ENCODE measurements at places on chromosomes 13 and 19.

DNA sequence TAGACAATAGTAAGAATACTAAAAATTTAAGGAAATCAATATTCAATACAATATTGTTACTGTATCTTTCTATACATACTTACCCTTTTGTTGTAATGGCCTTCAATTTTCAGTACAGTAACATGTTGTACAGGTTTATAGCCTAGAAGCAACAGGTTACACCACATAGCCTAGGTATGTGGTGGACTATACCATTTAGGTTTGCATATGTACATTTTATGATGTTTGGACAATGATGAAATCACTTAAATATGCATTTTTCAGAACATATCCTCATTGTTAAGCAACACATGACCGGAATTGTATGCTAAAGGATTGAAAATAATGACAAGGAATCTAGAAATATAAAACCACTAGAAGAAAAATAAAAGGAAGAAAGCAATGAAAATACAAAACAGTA lies 611.4 kb downstream of the DACH1 start:
- DNase-seq = no peak

GRCh38 chr13:103218253-103218652 lies 152.0 kb upstream of the SLC10A2 start:
- DNase-seq = no peak

DNA sequence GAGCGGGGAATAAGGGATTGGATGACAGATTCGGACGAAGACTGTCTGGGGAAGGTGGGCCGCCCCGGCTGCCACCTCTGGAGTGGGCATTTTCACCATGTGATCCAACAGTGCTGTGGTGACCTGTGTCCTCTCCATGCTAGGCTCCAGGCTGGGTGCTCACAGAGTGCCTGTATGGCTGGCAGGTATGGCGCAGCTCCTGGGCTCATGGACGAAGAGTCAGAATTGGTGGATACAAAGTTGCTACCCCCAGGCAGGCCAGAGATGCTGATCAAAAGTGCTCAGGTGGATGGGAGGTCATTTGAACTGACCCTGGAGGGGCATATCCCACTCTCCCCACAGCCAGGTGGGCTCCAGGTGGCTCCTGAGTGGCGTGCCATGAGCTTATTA lies 111.3 kb upstream of the UQCRFS1 start:
- no peak for DNase-seq

- no peak for DNase-seq
Observed at GRCh38 chr13:109369353-109370052, 416.9 kb downstream of the IRS2 start.
